ENCODE measurements at places on chromosomes 11 and 22.

DNA sequence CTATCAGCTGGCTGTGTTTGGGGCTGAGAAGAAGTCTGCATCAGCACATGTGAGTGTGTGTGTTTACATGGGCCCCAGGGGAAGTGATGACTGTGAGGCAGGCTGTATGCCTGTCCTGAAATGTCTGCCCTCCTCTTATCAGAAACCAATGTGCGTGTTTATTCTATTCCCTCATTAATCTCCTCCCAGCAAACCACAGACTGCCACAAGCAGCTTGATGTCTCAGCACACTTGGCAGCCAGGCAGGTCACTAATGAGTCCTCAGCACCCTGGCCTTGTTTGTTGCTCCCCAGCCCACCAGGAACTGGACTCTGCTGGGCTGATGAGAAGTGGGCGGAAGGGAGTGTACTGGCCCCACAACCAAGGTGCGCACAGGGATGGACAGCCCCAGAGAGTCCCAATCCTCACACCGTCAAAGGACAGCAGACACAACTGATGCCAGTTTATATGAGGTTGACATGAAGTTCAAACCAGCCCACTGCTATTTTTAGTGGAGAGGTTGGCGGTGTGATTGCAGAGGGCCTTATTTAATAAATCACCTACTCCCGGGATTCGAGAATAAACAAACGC is 225.8 kb downstream of the ETS1 start:
- DNase-seq = no peak

GRCh38 chr22:33986167-33986771 is 66.0 kb upstream of the LARGE1 start:
- DNase-seq = no peak

DNA sequence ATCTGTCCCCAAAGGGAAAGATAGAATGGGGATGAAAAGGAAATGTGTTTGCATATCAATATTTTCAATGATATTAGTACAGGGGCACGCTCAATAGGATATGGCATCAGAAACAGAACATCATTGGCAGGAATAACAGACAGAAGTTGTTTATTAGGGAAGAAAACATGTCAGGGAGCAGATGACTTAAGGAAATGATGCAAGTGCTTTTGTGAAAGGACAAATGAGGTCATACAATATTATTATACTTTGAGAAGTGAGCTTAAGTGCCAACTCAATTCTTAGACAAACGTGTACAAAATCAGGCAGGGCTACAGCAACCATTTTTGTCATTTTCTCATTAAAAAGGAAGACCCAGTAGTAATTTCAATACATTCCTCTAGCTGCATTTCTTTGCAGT is 388.4 kb downstream of the SOX6 start:
- no peak for DNase-seq

DNA sequence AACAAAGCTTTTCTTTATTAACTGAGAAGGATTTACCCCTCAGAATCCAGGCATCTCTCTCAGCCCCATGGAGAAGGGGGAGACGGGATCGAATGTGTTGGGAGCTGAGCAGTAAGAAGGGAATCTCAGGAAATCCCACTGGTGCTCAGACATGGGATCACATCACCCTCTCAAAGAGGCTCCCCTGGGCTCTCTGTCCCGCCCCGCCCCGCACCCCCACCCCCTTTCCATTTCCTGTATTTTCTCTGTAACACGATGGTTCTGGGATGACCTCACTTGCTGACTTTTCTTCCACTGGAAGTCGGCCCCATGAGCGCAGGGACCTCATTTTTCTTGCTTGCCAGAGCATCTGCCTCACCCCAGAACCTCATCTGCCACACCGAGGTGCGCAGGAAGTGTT is 100.0 kb downstream of the RPS6KA4 start:
- no peak for DNase-seq

DNA sequence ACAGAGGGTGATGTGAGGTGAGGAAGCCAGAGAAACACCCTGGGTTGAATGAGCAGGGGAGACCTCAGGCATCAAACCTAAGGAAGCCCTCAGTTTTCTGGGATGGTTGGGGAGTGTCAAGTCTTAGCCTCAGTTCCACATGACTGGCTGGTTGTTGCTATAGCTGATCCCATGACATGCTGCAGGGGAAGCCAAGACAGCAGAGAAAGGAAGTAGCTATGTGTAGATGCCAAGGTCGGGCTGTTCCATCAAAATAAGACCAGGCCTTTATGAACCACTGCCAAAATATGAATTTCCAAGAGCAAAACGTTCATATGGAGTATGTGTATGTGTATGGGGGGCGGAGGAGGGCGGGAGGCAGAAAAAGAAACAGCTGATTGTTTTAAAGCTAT is 11.6 kb downstream of the CD59 start:
- DNase-seq = no peak

GRCh38 chr22:47171441-47172221 is 409.2 kb downstream of the TBC1D22A start:
- DNase-seq = no peak

- no peak for DNase-seq
These were observed 16.1 kb downstream of the MUC5B start for GRCh38 chr11:1238767-1239595.

DNA sequence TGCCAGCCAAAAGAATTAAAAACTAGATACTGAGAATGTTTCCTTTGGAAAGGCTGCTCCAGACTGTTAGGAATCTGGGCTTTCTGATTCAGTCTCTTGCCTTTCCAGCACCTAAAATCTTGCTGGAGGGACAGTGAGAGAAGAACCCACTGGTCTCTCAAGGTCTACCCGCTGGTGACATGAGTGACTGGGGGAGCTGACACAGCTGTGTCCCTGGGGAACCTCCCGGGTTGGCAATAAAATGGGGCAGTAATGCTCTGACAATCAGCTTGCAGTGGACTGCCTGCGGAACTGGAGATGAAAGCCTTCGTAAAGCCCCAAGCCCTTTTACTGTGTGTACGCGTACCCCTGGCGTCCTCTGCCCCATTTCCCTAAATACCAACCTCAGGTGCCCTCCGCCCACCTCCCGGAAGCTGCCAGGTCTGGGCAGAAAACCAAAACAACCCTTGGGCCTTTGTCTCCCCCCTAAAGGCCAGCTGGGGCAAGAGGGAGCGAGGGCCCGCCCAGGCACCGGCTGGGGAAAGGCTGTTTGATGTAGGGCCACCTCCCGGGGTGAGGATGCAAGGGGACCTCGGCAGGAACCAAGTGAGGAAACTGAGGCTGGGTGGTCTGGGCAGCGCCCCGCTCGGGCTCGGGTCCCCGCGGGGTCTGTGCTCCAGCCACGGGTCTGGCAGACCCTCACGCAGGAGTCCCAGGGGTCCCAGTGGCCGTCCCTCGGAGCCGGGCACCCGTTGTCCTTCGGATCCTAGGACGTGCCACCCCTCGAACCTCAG is 741 bp downstream of the CARS1 start:
- DNase-seq = peak; percentile 13

GRCh38 chr11:128796270-128796669 is 70.8 kb downstream of the KCNJ1 start:
- no peak for DNase-seq

DNA sequence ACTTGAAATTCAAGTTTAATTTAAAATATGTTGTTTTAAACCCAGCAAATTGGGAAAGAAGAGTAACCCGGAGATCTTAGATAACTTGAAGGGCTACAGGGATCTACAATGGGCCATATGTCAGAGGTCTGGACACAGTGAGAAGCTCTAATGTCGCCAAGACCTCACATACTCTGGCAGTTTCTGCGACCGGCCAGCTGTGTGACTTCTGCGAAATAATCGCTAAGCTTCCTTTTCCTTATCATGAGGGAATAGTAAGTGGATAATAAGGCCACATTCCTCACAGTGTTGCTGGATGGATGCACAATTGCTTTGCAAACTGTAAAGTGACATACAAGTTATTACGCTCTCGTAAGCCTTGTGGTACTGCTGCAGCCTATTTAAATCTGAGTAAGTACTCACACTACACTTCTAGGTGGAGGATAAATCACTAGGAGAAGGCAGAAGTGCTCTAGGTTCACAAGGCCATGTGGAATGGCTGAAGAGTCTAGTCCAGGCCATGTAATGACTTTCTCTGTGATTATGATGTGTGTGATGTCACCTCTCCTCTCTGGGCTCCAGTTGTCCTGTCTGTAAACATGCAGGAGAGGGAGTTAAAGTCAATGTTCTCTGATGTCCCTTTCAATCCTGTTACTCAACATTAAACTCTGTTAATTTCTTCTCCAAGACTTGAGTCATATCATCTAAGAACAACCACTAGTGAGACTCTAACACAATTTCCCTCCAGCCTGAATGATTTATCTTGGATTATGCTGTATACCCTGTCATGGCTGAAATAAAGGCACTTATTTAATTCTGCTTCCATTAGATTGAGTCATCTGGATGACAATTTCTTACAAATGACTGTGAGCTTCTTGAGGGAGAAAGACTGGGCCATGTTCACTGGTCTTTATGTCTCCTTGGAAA is 192.6 kb upstream of the NARS2 start:
- DNase-seq = no peak

GRCh38 chr11:31617246-31617645 is 107.7 kb downstream of the ELP4 start:
- no peak for DNase-seq

DNA sequence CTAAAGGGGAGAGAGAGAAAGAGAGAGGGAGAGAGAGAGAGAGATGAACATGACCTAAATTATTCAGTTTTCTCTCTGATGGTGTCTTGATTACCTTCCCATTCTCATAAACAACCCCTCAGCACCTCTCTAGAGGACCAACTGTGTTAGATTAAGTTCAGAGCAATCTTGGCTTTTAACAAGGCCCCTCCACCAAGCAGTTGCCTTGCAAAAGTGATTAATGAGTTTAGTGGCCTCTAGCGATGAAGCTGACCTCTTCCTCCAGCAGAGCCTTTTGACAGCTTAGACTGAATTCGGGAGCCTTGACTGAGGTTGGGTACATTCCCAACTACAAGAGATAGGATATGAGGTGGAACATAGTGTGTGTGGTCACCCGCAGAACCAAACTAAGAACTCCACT is 66.1 kb downstream of the ARL14EP start:
- no peak for DNase-seq

- DNase-seq = no peak
These were observed 37.4 kb downstream of the CTNND1 start for GRCh38 chr11:57798905-57799559.

- no peak for DNase-seq
These were observed 230.1 kb upstream of the DDI1 start for GRCh38 chr11:103806130-103806895.

DNA sequence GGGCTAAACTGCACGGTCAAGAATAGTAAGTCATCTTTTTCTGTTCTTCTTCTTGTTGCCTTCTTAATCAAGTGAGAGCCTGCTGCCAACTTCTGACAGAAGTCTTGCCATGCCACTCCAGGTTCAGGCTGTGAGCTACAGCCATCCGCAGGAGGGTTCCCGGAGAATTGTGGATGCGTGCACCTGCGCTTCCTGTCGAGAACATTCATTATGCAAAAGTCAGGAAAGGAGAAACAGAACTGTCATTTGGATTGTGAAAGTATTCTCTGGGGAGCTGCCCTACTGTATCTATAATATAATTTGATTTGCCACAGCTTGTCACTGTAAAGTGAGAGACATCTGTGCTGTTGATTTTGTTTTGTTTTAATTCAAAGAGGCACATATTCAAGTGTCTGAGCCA is 12.3 kb downstream of the IL17RA start:
- no peak for DNase-seq

GRCh38 chr11:118820412-118821357 is 29.7 kb upstream of the DDX6 start:
- DNase-seq = no peak

DNA sequence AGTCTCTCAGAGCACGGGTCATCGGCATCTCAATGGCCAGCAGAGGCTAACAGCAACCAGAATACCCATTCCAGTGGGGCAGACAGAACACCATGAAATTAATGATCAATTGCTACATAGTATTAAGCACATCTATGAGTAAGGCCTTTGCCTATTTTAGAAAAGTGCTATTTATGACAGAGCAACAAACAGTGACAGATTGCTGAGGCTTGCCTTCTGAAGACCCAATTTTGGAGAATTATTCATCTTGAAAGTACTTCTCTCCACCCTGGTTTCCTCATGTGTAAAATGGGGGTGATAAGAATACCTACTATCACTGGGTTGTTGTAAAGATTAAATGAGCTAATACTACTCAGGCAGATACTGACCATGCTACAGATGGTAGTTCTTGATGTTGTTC is 232.7 kb downstream of the TENM4 start:
- no peak for DNase-seq

DNA sequence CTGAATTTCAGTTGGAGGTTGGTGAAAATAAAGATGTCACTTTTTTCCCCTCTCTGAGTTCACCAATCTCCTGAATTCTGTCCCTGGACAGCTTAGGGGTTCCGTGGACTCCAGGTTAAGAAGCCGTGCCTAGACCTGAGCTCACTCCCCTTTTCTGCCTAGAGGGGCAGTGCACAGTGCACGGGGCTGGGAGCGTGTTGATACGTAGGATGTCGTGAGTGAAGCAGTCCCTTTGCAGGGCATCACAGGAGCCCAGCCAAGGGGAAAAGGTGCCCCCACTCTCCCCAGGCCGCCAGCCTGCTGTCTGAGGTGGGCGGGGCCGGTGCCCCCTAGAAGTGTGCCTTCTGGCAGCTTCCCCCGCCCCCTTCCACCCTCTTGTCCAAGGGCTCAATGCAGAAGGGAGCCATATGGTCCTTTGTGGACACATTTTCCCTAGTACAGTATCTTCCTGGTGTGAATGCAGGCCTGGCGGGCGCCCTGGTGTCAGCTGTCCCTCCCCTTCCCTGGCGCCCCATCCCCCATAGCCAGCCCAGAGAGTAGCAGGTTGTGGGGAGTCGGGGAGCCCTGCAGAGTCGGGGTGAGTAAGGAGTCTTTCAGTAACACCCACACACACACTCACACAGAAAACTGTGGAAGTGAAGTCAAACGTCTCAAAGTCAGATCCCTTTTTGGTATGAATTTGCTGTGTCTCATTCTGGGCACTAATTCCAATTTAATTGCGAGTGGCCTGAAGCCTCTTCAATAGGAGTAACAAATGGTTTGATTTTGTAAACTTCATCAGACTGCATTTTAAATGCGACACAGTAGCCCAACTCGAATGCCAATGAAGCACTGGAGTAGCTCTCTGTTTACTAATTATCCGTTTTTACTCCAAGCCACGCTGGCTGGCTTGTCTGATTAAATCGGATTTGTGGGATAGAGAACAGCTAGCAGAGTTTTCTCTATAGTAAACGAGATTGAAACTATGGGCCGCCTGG is 67.5 kb upstream of the NNMT start:
- no peak for DNase-seq

DNA sequence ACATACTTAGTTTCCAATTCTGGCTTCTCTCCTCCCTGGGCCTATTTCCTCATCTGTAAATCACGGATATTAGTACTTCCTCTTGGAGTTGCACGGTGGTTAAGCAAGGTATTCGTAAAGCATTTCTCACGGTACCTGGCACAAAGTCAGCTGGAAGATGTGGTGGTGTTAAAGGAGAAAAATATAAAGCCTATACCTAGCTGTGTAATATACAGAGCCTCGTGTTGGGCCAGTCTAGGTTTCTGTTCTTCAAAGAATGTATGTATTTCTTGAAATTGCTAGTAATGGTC is 47.2 kb downstream of the DBX1 start:
- no peak for DNase-seq

DNA sequence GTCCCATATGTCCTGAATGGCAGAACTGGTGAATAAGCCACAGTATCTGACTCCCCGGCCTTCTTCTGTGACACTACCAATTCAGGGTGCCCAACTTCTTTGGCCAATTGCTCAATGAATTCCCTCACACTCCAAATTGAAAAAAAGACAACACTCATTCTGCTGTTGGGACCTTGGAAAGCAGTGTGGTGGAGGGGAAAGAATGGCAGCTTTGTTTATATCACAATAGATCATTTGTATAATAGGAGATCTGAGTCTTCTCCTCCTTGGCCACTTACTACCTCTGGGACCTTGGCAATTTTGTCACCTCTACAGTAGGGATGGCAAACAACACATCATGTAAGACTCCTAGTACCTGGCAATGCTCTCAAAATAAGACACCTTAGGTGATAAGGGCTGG is 64.6 kb downstream of the OPCML start:
- no peak for DNase-seq
